Thoracic aorta (tissue), 2 donors: ENCODE measurements at places on chromosomes 6 and 20. TPM values are rescaled to one million over a fixed set of nuclear protein-coding genes. Genes with fewer than 3 reads are reported as not detected.

ACTL10 gene
- 2.6 TPM for total RNA-seq

GRCh38 chr20:10537850-10538480 lies 102.9 kb downstream of the SLX4IP start:
- DNase-seq = no peak

- no peak for DNase-seq
Observed at GRCh38 chr20:53492212-53492611, 101.4 kb downstream of the ZNF217 start.

TRIM40 gene
- not detected for total RNA-seq

STXBP5 gene
- 27.3 TPM for total RNA-seq

- no peak for DNase-seq
Observed at GRCh38 chr20:4441871-4442270, 279.8 kb upstream of the PRND start.

DNA sequence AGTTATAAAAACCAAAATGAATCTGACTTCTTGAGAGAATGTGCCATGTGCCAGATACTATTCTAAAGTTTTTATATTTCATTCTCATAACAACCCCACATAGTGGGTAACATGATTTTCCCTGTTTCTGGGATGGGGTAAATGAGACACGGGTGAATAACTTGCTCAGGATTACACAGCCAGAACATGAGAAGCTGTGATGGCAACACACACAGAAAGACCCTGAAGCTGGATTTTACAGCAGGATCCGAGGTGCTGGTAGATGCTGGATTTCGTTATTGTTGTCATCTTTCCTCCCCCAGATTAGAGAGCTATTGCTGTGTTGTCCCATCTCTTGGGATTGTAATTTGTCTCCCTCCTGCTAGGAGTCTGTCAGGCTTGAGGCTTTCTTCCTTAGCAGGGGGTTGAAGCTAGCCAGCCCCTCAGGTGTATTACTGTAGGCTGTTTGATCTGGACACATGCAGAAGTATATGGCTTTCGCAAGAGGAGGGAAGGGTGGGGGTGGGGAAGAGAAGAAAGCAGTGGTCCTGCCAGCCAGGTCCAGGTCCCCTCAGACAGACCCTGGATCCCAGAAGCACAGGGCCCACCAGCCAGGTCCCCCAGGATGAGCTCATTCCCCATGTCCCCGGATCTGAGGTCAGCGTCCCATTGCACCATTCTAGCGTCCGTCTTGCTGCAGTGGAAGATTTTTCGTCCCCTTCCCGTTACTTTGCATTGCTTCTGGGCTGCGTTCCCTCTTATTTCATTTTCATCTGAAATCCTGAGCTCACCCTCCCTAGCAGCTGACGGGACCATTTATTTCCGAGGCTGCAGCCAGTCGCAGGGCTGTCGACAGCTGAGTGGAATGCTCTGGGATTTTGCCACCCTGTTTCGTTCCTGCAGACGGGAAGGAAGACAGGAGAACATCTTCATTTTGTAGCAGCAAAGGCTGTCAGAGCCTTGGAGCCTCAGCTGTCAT lies 7.3 kb upstream of the KCNG1 start:
- DNase-seq = no peak

DNA sequence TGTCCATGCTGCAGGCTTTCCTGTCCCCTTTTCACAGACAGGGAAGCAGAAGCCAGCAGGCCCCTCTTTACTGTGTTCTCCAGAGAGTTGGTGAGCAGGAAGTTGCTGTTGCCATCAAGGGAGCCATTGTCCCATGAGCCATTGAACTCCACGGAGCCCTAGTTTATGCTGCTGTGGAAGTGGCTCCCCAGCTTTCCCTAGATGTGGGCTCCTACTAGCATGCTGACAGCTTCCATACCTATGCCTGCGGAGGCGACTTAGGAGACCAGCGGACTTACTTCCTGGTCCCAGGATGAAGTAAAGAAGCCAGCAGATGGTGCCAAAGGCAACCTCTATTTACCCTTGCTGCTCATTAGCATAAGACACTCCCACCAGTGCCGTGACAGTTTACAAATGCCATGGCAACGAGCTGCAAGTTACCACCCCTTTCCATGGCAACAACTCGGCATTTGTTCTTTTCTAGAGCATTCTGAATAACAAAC lies 30.8 kb upstream of the FKBP1A start:
- DNase-seq = no peak

DNA sequence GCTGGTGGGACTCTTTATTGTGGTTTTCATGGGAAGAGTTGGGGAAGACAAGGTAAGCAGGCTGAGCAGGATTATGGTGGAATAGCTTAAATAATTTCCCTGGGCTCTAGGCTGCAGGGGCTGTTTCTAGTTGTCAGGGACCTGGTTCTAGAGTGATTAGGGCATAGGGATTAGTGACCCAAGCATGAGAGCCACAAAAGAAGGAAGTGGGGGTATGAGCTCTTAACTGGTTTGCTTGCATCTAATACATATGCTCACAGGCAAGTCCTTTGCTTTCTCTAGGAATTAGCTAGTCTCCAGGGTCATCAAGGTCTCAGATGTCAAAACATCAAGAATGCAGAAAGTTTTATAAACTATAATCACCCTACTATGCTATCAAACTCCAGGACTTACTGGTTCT lies 67.5 kb upstream of the NRN1 start:
- no peak for DNase-seq
